ENCODE measurements at places on chromosomes 12 and 14.

- no peak for DNase-seq
Measured at GRCh38 chr14:53035336-53036210, 84.7 kb upstream of the FERMT2 start.

DNA sequence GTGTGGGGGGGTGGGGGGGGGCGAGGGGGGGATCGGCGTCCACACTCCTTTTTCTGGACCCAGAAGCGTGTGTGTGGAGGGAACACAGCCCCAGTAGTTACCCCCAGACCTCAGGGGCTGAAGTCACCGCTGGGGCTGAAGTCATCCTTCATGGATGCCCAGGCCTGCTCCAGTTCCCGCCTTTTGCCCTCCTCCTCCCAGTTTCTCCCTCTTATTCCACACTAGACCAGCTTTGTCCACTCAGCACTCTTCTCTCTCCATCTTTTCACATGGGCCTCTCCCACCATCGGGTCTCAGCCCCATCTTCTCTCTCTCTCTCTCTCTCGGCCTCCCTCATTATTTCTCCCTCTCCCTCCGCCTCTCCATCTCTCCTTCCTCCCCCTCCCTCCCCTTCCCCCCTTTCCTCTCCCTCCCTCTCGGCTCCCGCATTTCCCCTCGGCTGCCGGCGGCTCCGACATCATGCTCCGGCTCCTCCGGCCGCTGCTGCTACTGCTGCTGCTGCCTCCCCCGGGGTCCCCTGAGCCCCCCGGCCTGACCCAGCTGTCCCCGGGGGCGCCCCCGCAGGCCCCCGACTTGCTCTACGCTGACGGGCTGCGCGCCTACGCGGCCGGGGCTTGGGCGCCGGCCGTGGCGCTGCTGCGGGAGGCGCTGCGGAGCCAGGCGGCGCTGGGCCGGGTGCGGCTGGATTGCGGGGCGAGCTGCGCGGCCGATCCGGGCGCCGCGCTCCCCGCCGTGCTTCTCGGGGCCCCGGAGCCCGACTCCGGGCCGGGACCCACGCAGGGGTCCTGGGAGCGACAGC lies at the start of gene P3H3:
P3H3 (plus strand) TSS at position 426 of the 799 bp plus-strand sequence; CDS start at position 460, 34 bp downstream.
- DNase-seq = no peak

DNA sequence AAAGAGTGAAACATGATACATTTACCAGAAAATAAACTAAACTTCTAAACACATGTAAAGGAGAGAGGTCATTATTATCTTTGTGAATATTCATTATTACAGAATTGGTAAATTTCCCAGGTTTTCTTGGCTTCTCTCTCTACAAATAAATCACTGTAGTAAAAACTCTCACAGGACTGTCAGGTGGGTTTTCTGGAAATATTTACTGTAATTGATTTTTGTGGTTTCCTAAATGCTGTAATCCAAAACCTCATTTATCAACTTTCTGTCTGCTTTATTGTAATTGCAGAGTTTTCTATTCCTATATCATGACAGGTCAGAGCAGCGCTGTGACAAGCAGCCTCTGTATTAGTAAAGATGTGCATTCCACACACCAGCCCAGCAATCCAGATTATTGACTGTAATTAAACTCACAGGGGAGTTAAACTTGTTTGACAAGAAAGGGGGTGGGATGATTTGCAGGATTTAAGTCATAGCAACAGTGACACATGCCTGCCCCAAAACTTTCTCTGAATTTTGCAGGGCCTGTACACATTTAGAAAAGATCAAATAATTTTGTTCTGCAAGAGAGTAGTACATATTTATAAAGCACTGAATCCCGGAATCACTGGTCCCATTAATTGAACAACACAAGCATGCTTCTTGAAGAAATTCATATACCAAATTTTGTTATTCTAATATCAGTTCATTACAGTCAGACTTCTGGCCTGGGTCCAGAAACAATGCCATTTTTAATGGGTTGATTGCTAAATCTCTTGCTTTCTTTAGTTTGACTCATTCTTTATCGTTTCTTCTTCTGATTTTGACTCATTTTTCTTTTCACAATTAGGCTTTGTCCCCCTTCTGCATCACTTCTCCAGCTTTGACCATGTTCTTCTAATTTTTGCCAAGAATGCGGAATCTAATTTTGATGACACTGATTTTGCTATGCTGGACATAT lies 42.2 kb downstream of the PTPRO start:
- no peak for DNase-seq

GRCh38 chr12:130961921-130962451 lies 8.3 kb downstream of the ADGRD1 start:
- no peak for DNase-seq

- no peak for DNase-seq
Measured at GRCh38 chr12:107467716-107468115, 217.9 kb upstream of the PWP1 start.

GRCh38 chr12:12964255-12964654 lies 12.3 kb upstream of the GPRC5D start:
- DNase-seq = no peak

DNA sequence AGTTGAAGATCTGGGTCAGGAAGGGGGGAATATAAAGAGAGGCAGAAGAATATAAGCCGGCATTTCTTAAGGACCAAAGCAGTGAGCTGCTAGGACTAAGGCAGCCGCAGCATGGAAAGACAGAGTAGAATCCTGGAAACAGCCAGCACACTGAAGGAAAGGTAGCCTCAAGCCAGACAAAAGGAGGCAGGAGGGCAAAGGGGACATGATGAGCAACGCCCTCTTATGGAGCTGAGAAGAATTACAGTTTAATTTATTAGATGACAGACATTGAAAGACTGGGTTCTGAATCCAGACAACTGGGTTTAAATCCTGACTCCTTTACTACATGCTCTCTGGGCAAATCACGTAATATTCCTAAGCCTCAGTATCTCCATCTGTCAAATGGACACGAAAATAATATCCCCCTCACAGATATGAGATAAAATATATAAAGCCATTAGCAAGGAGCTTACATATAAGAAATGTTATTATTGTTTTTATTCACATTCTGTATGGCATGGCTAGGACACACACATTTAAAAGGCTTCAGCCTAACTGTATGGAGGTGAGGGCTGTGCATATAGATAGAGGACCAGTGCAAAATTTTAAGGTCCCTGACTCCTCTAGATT lies 8.1 kb upstream of the PCED1B start:
- DNase-seq = no peak
